ENCODE measurements at places on chromosomes 1 and 21. TPM values are rescaled to one million over a fixed set of nuclear protein-coding genes. Genes with fewer than 3 reads are reported as not detected.

GRCh38 chr1:79614106-79614505 is 607.6 kb upstream of the ADGRL4 start:
- DNase-seq = no peak
- no peak overlapping the region for H3K27ac ChIP-seq
- H3K27me3 ChIP-seq = no peaks in the 10 kb centered on the region
- no peak overlapping the region for H3K4me3 ChIP-seq
- H3K4me1 ChIP-seq = no peaks in the 10 kb centered on the region

- no peaks in the 10 kb centered on the region for H3K4me1 ChIP-seq
- no peak for DNase-seq
- H3K36me3 ChIP-seq = no peaks in the 10 kb centered on the region
- H3K4me3 ChIP-seq = no peak overlapping the region
- H3K27me3 ChIP-seq = no peaks in the 10 kb centered on the region
Observed at GRCh38 chr1:38336961-38337360, 290.4 kb upstream of the POU3F1 start.

DNA sequence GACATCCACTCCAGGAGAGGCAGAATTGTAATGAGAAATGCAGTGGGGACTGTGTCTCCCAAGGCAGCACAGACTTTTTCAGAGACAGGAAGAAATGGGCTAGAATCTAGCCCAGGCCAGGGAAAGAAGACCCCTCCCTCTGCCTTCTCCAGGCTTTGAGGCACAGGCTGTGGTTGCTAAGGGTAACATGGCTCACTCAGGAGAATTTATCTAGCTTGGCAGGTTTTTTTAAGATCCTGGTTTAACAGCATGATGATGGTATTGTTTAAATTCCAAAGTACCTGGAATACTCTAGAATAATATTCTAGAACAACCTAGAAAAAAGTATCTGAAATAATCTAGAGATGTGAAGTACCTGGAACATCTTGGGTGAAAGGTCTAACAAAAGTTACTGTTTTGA is 125.6 kb downstream of the URB2 start:
- H3K4me3 ChIP-seq = no peak overlapping the region
- no peaks in the 10 kb centered on the region for H3K36me3 ChIP-seq
- H3K4me1 ChIP-seq = no peaks in the 10 kb centered on the region
- no peak for DNase-seq

GRCh38 chr1:154006136-154006535 is 15.6 kb downstream of the RPS27 start:
- no peak overlapping the region for H3K27ac ChIP-seq
- H3K36me3 ChIP-seq = no peaks in the 10 kb centered on the region
- H3K4me1 ChIP-seq = no peaks in the 10 kb centered on the region
- no peak overlapping the region for H3K4me3 ChIP-seq

GRCh38 chr1:17874231-17874630 is 119.1 kb downstream of the ACTL8 start:
- no peak overlapping the region for H3K4me3 ChIP-seq
- no peaks in the 10 kb centered on the region for H3K27me3 ChIP-seq
- no peaks in the 10 kb centered on the region for H3K36me3 ChIP-seq
- no peak overlapping the region for H3K27ac ChIP-seq
- peaks cover 4% of the 10 kb centered on the region for H3K4me1 ChIP-seq

GRCh38 chr1:229237320-229237719 is 33.6 kb upstream of the RAB4A start:
- H3K36me3 ChIP-seq = no peaks in the 10 kb centered on the region
- no peak overlapping the region for H3K4me3 ChIP-seq
- no peak for DNase-seq

GRCh38 chr1:219492717-219493116 is 120.2 kb downstream of the ZC3H11B start:
- H3K27me3 ChIP-seq = no peaks in the 10 kb centered on the region
- no peaks in the 10 kb centered on the region for H3K4me1 ChIP-seq
- no peak overlapping the region for H3K4me3 ChIP-seq
- H3K27ac ChIP-seq = no peak overlapping the region
- no peaks in the 10 kb centered on the region for H3K36me3 ChIP-seq
- DNase-seq = no peak

GRCh38 chr1:160086456-160086892 is 5.1 kb downstream of the KCNJ9 start:
- H3K4me1 ChIP-seq = no peaks in the 10 kb centered on the region
- no peaks in the 10 kb centered on the region for H3K36me3 ChIP-seq
- peaks cover 48% of the 10 kb centered on the region for H3K27me3 ChIP-seq
- no peak overlapping the region for H3K4me3 ChIP-seq
- no peak for DNase-seq

- DNase-seq = no peak
- no peaks in the 10 kb centered on the region for H3K4me1 ChIP-seq
- H3K27ac ChIP-seq = no peak overlapping the region
- H3K4me3 ChIP-seq = no peak overlapping the region
- no peaks in the 10 kb centered on the region for H3K36me3 ChIP-seq
- H3K27me3 ChIP-seq = no peaks in the 10 kb centered on the region
Observed at GRCh38 chr21:43603233-43603626, 56.1 kb downstream of the HSF2BP start.

DNA sequence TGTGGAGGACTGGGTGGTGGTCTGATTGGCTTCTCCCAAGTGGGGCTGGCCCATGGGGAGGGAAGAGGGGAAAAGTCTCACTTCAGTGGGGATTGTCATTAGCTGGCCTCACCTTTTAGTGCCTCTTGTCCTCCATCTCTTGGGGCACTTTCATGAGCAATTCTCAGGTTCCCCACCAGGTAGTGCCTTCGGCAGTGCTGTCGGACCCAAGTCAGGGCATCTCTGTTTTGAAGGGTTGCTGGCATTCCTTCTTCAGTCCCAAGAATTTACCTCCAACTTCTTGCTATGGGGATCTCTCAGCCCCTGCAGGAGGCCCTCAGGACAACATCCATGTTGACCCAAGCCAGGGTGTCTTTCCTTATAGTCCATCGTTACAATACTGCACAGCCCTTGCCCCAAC is 54.7 kb upstream of the F3 start:
- H3K36me3 ChIP-seq = no peaks in the 10 kb centered on the region
- peak; percentile 70 for DNase-seq
- H3K4me3 ChIP-seq = no peak overlapping the region
- no peaks in the 10 kb centered on the region for H3K27me3 ChIP-seq

DNA sequence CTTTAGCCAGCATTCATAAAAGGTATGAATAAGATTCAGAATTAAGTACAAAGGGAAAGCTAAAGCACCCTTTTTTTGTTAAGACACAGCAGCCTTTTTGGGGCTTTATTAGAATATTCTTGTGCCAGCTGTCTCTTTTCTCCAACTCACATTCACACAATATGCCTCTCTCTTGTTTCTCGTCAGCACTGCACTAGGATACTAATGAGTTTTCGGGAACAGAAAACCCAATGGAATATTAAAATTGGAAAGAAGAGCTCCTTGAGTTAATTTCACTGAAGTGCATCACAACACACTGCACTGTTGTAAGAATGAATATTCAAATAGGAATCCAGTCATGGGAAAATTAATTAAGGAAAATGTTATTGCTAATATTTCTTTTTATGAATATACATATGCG is 410.4 kb upstream of the BEND5 start:
- no peaks in the 10 kb centered on the region for H3K4me1 ChIP-seq
- no peaks in the 10 kb centered on the region for H3K36me3 ChIP-seq
- H3K27me3 ChIP-seq = no peaks in the 10 kb centered on the region
- no peak overlapping the region for H3K27ac ChIP-seq

SSU72 gene
- 133 TPM for total RNA-seq

AADACL4 gene
- not detected for total RNA-seq

TNNI3K gene
- not detected for total RNA-seq

SLC9C2 gene
- not detected for total RNA-seq

CD164L2 gene
- 1.8 TPM for total RNA-seq

OR2G2 gene
- total RNA-seq = not detected
